Stimulated activated CD4-positive, alpha-beta T cell treated with anti-CD3 and anti-CD28 coated beads, Interleukin-2, amount 100 ng/mL, for 24 hours (primary cell): ENCODE measurements at places on chromosomes 11 and 22.

GRCh38 chr11:113184498-113184897 lies 129.9 kb upstream of the TTC12 start:
- DNase-seq: no peak

GRCh38 chr11:47264521-47264920 lies 5.4 kb upstream of the MADD start:
- no peak for DNase-seq

DNA sequence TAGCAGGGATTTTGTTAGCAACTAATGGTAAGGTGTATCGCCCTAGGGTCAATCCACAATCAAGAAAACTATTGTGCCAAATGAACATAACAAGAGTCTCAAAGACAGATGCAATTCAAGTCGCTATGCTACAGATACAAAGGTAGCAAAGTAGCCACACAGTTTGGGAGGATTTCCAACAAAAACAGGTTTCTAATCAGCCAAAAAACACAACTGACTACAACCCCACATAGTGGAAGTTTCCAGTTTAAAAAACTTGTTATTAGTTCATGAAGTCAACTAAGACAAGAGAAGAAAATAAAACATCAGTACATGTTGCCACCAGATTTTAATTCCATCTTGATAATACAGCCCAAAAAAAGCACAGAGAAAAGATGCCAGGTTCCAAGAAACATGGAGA lies 38.0 kb downstream of the MYH9 start:
- DNase-seq: no peak

DNA sequence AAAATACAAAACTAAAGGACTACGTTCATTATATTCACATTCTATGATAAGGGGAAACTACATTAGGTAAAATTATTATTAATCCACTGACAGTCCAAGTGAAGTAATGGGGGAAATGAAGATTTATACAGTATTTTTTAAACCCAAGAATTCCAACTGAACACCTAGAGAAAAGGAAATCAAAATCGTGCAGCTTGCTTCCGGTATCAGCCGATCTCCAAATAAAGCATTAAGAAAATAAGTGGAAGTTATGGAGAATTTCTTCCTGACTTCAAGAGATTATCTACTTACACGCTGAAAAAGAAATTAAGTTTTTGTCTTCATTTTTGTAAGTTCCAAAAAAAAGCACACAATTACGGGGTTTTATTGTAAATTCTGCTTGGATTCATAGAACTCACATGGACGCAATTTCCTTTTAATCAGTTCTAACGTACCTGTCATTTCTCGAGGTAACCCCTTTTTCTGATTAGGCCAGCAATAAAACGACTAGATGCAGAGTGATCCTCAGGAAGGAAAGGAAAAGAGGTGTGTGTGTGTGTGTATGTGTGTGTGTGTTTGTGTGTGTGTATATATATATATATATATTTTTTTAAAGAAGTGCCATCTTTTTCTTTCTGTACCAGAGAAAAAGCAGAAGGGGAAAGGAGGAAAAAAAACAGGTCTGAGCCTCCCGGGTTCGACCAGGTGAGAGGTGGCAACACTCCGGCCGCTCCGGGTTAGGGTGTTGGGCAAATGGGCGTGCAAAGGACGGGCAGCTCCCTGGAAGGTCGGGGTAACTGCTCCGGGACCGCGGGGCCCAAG lies 1.1 kb downstream of the ZBTB44 start:
- DNase-seq: no peak

DNA sequence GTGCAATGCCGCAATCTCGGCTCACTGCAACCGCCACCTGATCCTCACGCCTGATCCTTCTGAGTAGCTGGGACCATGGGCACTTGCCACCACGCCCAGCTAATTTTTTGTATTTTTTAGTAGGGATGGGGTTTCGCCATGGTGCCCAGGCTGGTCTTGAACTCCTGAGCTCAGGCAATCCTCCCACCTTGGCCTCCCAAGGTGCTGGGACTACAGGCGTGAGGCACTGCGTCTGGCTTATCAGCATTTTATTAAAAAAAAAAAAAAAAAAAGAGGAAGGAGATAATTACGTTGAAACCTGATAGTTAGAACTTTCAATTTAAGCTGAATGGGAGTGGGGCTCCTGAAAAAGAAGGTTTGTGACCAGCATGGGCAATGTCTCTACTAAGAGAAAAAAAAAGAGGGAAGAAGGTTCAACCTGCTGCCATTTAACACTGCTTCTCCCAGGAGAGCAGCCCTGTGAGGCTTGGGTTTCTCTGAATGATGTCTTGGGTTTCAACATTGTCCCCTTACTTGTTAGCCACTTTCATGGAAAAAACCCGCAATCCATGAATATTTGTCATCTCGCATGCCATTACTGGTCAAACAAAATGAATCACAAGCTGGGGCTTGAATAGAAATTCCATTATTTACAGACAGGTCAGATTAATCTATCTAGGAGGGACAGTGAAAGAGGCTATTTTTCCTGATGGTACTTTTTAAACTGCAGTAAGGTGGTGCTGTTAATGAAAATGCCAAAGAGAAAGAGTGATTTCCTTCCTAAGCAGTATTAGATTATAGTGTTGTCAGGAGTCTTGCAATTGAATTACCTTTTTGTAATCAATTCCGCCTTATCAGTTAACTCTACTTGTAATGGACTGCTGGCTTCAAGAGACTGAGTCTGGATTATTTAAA lies 72.5 kb downstream of the PACS1 start:
- DNase-seq: no peak

DNA sequence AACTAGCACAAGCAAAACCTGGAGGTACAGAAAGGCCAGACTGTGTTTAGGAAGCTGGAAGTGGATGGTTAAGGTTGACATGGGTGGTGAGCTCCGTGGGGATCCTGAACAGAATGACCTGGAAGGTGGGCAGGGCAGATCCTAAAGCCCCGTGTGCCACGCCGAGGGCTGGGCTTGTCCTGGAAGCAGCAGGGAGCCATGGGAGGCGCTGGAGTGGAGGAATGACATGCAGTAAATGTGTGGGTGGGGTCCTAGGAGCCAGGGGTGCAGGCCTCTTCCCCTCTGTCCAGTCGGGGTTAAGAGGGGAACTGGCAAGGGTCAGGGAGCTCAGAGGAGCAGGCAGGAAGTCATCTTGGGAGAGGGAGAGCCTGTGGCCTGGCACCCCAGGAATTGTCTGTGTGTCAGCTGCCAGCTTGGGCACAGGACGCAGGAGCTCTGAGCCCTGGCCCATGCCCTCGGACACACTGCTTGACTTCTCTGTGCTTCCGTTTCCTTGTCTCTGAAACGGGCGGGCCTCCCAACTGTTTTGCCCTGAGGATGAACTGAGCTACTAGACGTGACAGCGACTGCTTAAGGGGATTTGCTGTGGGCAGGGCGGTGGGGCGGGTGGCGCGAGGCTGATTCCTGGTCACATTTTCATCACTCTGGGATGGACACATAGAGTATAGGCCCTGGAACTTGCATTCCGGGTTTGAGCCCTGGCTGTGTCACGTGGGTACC lies 75.7 kb downstream of the MPPED1 start:
- DNase-seq: no peak

- no peak for DNase-seq
Observed at GRCh38 chr11:17471501-17471900, 5.1 kb downstream of the ABCC8 start.

DNA sequence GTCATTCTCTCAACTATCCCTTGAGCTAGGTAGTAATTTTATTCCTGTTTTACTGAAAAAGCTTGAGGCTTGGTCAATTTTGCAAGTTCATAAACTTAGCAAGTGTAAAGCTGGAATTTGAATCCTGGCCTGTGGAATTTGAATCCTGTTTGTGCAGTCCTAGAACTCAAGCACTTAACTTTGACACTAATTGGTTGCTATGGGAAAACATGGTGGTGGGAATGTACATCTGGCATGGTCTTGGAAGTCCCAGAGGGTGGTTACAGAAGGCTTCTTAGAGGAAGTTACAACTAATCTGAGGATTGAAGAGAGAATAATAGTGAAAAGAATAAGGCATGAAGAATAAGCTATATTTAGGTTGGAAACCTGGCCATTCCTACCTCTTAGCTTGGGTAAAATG lies 66.5 kb upstream of the LIN7C start:
- DNase-seq: no peak

- no peak for DNase-seq
Observed at GRCh38 chr11:8339592-8340022, 75.9 kb upstream of the LMO1 start.

DNA sequence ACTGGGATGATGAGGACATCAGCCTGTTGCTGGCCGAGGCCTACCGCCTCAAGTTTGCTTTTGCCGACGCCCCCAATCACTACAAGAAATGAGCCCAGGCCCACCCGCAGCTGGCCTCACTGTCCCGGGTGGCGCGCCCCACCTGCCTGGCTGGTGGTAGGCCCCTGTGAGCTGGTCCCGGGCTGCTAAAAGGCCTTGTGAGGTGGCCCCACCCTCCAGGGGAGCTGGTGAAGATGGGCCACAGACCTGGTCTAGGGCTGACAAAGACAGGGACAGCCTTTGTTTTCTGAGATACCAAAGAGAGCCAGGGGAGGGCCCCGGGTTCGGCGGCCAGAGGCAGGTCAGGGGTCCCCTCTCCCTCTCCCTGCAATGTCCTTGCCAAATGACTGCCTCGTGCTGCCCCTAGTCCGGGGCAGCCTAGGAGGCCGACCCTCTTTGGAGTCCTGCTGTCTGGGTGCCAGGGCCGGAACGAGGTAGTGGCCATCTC lies 411.1 kb downstream of the TBC1D22A start:
- DNase-seq: no peak
